ENCODE measurements at places on chromosomes 2 and 18.

GRCh38 chr2:241935774-241936173, 66.2 kb downstream of the RTP5 start:
- no peak for DNase-seq

- DNase-seq, result no peak
Observed at GRCh38 chr2:223221139-223221835, 169.3 kb downstream of the KCNE4 start.

GRCh38 chr2:39511605-39512433, 74.7 kb upstream of the MAP4K3 start:
- DNase-seq, result no peak

DNA sequence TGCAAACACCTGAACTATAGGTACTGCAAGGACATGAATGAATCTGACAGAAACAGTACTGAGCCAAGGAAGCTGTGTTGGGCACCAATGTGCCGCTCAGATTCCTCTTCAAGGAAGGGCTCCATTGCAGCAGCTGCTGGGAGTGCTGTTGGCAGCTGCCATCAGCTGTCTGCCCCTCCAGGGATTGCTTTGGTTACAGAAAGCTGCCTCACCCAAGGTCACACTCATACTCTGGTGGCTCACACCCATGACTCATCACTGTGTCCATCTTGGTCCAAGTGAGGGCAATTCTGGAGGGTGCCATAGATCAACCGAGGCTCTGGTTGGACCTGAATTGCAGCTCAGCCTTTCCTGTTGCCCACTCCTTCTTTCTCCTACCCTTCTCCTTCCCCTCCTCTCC, 24.4 kb upstream of the TRPM8 start:
- DNase-seq, result no peak

- DNase-seq, result peak; percentile 48
Observed at GRCh38 chr18:22378672-22379282, 38.9 kb downstream of the CTAGE1 start.

DNA sequence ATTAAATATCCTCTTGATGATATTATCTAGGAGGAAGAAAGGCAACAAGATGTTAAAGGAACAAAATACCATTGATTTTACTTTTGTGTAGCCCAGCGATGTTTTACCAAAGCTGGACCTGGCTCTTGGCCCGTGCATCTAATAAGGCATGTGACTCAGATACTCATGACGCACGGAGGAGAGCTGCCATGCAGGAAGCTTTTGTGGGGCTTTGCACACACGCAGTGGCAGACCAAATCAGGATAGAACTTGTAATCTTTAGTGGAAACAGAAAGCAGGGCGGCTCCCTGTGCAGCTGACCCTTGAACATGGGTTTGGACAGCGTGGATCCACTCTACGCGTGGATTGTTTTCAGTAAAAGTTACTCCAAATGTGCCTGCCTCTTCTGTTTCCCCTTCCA, 190.0 kb downstream of the NAPG start:
- DNase-seq, result no peak

- DNase-seq, result no peak
Observed at GRCh38 chr2:129906139-129906860, 73.2 kb upstream of the RAB6C start.

- DNase-seq, result no peak
Observed at GRCh38 chr2:58634653-58635370, 393.7 kb upstream of the FANCL start.

DNA sequence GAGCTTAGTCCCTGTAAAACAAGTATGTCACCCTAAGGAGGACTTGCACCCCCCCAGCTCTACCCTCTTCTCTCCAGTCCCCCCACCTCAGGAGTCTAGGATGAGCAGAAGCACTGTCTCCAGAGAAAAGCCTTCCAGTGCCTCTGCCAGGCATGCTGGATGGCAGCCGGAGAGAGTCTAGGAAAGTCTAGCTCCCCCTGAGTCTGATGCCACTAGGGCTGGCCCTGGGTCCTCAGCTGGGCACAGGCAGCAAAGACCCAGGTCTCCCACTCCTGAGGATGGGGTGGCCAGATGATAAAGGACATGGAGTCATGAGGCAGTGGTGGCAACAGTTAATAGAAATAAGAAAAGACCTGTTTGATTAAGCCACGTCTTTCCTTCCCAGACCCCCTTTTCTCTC, 225.6 kb downstream of the CYP26B1 start:
- no peak for DNase-seq

- no peak for DNase-seq
Observed at GRCh38 chr18:37717098-37717497, 151.5 kb upstream of the CELF4 start.

GRCh38 chr2:70182689-70183088, 8.1 kb downstream of the C2orf42 start:
- no peak for DNase-seq

DNA sequence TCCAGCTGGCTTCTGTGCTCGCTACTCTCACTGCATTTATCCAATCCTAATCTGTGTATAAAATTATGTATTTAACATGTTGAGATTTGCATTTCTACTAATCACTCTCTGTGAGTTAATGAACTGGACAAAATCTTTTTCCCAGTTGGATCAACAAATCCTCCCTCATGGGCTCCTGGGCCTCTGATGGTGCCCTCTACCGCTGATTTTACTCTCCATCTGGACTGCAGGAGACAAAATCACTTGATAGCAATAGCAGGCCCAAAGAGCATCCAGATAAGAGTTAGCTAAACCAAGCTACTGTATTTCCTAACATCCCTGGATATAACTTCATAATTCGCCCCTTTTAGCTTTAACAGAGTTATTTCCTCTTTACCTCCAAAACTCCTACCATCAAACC, 14.4 kb downstream of the REG3G start:
- DNase-seq, result no peak
